Type B pancreatic cell (in vitro differentiated cells): ENCODE measurements at places on chromosomes 13 and 19. TPM values are rescaled to one million over a fixed set of nuclear protein-coding genes. Genes with fewer than 3 reads are reported as not detected.

GRCh38 chr13:78299832-78300623 is 303.3 kb downstream of the POU4F1 start:
- no peaks in the 10 kb centered on the region for H3K4me1 ChIP-seq
- H3K27ac ChIP-seq: no peak overlapping the region
- H3K27me3 ChIP-seq: no peaks in the 10 kb centered on the region
- no peak overlapping the region for H3K4me3 ChIP-seq

- peaks cover 13% of the 10 kb centered on the region for H3K36me3 ChIP-seq
- H3K4me1 ChIP-seq: peaks cover 36% of the 10 kb centered on the region
- peak overlapping the region; percentile 97 for H3K4me3 ChIP-seq
- no peak for DNase-seq
- H3K27ac ChIP-seq: peak overlapping the region; percentile 94
Observed at GRCh38 chr19:46783670-46784069, 4.7 kb downstream of the SLC1A5 start.

DNA sequence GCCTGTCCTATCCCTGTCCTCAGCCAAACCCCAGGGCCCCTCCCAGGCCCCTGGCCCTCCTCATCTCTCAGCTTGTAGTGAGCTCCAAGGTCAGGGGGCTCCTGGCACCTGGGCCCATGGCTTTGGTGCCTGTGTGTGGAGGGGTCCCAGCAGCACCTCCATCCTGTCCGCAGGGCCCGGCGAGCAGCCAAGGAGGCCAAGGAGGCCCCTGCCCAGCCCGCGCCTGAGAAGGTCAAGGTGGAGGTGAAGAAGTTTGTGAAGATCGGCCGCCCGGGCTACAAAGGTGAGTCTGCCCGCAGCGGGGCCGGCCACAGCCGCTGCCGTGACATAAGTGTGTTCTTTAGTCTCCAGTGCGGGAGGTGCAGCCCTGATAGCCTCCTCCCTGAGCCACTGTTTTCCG is 3.9 kb upstream of the AMH start:
- peaks cover 22% of the 10 kb centered on the region for H3K4me1 ChIP-seq
- no peak overlapping the region for H3K27ac ChIP-seq
- H3K27me3 ChIP-seq: no peaks in the 10 kb centered on the region
- no peaks in the 10 kb centered on the region for H3K36me3 ChIP-seq
- DNase-seq: no peak
- H3K4me3 ChIP-seq: no peak overlapping the region

- DNase-seq: no peak
- no peak overlapping the region for H3K27ac ChIP-seq
- no peak overlapping the region for H3K4me3 ChIP-seq
- H3K4me1 ChIP-seq: no peaks in the 10 kb centered on the region
- peaks cover 12% of the 10 kb centered on the region for H3K36me3 ChIP-seq
- H3K27me3 ChIP-seq: no peaks in the 10 kb centered on the region
Observed at GRCh38 chr13:59890054-59890453, 273.7 kb downstream of the DIAPH3 start.

DNA sequence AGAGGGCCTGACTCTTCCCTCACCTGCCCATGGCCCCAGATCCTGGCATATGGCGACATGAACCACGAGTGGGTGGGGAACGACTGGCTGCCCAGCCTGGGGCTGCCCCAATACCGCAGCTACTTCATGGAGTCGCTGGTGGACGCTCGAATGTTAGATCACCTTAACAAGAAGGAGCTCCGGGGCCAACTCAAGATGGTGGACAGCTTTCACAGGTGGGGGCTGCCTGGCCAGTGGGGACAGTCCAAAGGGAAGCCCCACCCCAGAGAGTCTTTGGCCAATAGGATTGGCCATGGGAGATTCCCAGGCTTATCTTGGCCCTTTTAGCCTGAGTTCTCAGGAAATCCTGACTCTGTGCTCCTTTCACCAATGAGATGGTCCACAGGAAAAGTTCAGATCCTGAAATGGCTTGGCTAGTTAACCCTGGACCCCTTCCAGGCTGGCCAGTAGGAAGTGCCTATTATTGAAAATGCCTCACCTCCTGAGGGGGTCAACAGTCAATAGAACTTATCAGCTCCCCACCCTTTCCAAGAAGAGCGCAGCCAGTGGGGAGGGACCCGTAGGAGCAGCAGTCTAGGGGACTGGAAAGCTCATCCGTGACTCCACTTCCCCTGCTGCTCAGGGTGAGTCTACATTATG is 7.0 kb downstream of the HRC start:
- peak overlapping the region; percentile 95 for H3K4me3 ChIP-seq
- peaks cover 23% of the 10 kb centered on the region for H3K4me1 ChIP-seq
- H3K27me3 ChIP-seq: peaks cover 3% of the 10 kb centered on the region
- H3K36me3 ChIP-seq: no peaks in the 10 kb centered on the region

DNA sequence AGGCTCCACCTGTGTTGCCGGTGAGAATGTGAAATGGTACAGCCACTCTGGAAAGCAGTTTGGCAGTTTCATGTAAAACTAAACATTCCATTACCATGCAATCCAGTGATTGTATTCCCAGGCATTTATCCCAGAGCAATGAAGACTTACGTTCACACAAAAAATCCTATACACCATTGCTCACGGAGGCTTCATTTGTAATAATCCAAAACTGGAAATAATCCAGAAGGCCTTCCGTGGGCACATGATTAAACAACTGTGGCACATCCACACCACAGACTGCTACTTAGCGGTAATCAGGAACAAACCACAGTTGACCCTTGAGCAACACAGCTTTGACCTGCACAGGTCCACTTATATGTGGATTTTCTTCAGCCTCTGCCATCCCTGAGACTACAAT is 339.7 kb downstream of the MTUS2 start:
- no peaks in the 10 kb centered on the region for H3K36me3 ChIP-seq
- no peak for DNase-seq
- H3K4me3 ChIP-seq: no peak overlapping the region
- H3K4me1 ChIP-seq: peaks cover 4% of the 10 kb centered on the region

GRCh38 chr13:40974460-40975407 is 44.4 kb downstream of the ELF1 start:
- peak overlapping the region; percentile 78 for H3K27ac ChIP-seq
- peaks cover 4% of the 10 kb centered on the region for H3K36me3 ChIP-seq
- no peaks in the 10 kb centered on the region for H3K27me3 ChIP-seq
- no peak for DNase-seq
- peaks cover 26% of the 10 kb centered on the region for H3K4me1 ChIP-seq

DNA sequence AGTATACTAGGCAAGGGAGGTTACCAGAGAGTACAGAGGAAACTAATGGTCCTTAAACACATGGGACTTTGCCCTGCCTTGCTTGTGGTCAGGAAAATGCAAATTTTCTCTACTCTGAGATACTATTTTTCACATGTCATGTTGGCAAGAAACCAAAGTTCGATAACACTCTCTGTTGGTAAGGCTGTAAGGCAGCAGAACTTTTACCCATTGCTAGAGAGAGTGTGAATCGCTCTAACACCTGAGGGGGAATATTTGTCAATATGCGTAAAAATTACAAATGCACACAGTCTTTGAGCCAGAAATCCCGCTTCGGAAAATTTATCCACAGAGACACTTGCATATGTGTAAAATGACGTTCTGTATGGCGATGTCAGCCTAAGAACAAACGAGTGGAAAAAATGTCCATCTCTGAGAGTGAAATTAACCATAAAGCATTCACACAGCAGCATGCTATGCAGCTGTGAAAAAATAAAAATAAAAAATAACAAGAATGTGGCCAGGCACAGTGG is 9.5 kb upstream of the RFX1 start:
- H3K4me3 ChIP-seq: no peak overlapping the region
- DNase-seq: no peak
- H3K4me1 ChIP-seq: no peaks in the 10 kb centered on the region
- H3K27me3 ChIP-seq: no peaks in the 10 kb centered on the region

GRCh38 chr13:48801255-48801654 is 147.5 kb downstream of the CYSLTR2 start:
- H3K4me3 ChIP-seq: no peak overlapping the region
- H3K4me1 ChIP-seq: no peaks in the 10 kb centered on the region
- no peak overlapping the region for H3K27ac ChIP-seq

DNA sequence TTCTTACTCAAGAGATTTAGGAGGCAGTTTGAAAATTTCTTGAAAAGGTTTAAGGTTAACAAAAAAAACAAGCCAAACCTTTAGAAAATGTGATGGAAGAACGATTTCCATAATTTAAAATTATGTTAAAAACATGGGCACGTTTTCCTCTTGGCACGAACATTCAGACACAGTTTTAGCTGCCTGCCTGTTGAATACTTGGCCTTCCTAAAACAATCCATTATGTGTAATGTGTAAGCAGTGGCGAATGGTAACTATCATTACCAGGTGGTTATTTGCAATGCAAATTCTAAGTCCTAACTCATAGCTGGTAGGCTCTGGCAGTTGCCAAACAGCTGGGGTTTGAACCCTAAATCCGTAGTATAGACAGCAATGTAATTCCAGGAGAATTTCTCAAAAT is 1425.7 kb upstream of the SLC10A2 start:
- DNase-seq: no peak
- peaks cover 7% of the 10 kb centered on the region for H3K4me1 ChIP-seq
- H3K27ac ChIP-seq: no peak overlapping the region
- no peaks in the 10 kb centered on the region for H3K36me3 ChIP-seq
- H3K4me3 ChIP-seq: no peak overlapping the region

- peaks cover 10% of the 10 kb centered on the region for H3K4me1 ChIP-seq
- peaks cover 4% of the 10 kb centered on the region for H3K27me3 ChIP-seq
- H3K27ac ChIP-seq: peak overlapping the region; percentile 74
- DNase-seq: no peak
- H3K4me3 ChIP-seq: peak overlapping the region; percentile 65
- no peaks in the 10 kb centered on the region for H3K36me3 ChIP-seq
Observed at GRCh38 chr19:45798995-45799517, 6.4 kb upstream of the DMWD start.

- H3K27ac ChIP-seq: peak overlapping the region; percentile 63
- peak overlapping the region; percentile 87 for H3K4me3 ChIP-seq
- H3K27me3 ChIP-seq: peaks cover 93% of the 10 kb centered on the region
- H3K4me1 ChIP-seq: peaks cover 41% of the 10 kb centered on the region
Observed at GRCh38 chr13:99955747-99956472, 15.7 kb downstream of the ZIC5 start.

- no peaks in the 10 kb centered on the region for H3K36me3 ChIP-seq
- no peak overlapping the region for H3K4me3 ChIP-seq
- no peak for DNase-seq
- H3K27ac ChIP-seq: no peak overlapping the region
- no peaks in the 10 kb centered on the region for H3K4me1 ChIP-seq
Observed at GRCh38 chr13:69142101-69142500, 965.5 kb upstream of the ATXN8OS start.

DNA sequence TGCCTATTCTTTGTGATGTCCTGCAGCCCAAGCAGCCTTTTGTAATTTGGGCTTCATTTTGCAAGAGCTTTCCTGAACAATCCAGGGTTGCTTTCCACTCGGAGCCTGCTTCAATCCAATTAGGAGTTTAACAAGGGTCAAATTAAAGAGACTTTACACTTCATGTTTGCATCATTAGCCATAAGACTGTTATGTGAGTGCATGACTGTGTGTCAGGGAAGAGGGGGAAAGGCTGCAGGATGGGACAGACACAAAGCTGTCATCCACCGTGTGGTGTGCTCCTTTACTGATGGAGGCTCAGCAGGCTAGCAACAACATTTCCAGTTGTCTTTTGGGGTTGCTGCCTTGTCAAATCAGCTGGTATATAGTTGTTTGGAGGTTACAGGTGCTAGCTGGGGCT is 23.7 kb upstream of the MAB21L1 start:
- H3K36me3 ChIP-seq: peaks cover 3% of the 10 kb centered on the region
- no peak overlapping the region for H3K27ac ChIP-seq
- peaks cover 37% of the 10 kb centered on the region for H3K4me1 ChIP-seq
- DNase-seq: no peak
- H3K4me3 ChIP-seq: no peak overlapping the region

DNA sequence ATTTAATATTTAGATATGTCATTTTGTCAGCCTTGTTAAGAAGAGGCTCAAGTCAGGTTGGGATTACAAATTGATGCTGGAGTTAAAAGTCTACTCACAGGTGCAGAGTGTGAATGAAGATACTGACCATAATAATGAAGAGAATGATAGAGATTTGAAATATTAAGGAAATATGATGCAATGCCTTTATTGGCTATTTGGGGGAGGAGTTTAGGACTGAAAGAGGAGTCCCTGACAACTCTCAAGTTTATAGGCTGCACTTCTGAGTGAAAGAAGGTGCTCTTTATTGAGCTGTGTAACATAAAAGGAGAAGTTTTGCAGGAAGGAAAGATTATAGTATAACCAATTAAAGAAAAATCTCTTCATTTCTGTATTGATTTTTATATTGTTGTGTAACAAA is 827.7 kb upstream of the PCDH9 start:
- H3K4me1 ChIP-seq: no peaks in the 10 kb centered on the region
- no peak overlapping the region for H3K4me3 ChIP-seq
- no peak overlapping the region for H3K27ac ChIP-seq
- H3K36me3 ChIP-seq: no peaks in the 10 kb centered on the region
- no peak for DNase-seq
- no peaks in the 10 kb centered on the region for H3K27me3 ChIP-seq

DNA sequence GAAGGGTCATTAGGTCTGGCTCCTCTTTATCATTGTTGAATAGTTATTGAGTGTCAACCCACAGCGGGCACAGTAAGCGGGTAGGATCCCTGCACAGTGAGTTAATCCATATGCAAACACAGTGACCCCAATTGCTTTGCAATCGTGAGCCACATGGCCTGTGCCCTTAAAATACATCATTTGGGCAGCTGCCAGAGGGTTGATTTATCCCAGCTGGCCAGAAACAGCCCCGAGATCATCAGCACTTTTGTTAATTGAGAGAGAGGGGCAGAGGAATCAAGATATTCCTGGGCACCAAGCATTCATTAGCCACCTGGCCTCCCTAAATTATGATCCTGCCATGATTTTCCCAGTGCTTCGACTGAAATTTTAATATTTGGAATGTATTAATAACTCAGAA is 9.8 kb upstream of the CNMD start:
- H3K36me3 ChIP-seq: no peaks in the 10 kb centered on the region
- H3K27me3 ChIP-seq: peaks cover 58% of the 10 kb centered on the region
- H3K4me1 ChIP-seq: no peaks in the 10 kb centered on the region
- H3K4me3 ChIP-seq: no peak overlapping the region

ITM2B gene
- 232 and 302 TPM in 2 replicates for total RNA-seq

SLITRK1 gene
- 2.1 and 5.4 TPM in 2 replicates for total RNA-seq

SOX1 gene
- total RNA-seq: 0.17 and 1.3 TPM in 2 replicates

ZNF229 gene
- 12.0 and 20.4 TPM in 2 replicates for total RNA-seq

RFXAP gene
- total RNA-seq: 7.8 and 10.5 TPM in 2 replicates

COX7A1 gene
- not detected in 2 replicates for total RNA-seq

TEX26 gene
- not detected in 2 replicates for total RNA-seq

ZNF808 gene
- total RNA-seq: 37.4 and 52.6 TPM in 2 replicates

GPR4 gene
- total RNA-seq: not detected in 2 replicates

CLEC4G gene
- not detected in 2 replicates for total RNA-seq

ZSWIM4 gene
- total RNA-seq: 15.0 and 15.7 TPM in 2 replicates

SGCG gene
- total RNA-seq: 5.6 and 15.1 TPM in 2 replicates

TMPRSS9 gene
- total RNA-seq: 0.41 TPM in 1 of 2 replicates, not detected in the other

NAPSA gene
- 2.3 and 6.0 TPM in 2 replicates for total RNA-seq
